ENCODE measurements at places on chromosomes 4 and X.

- no peak for DNase-seq
These were observed 54.9 kb downstream of the COL4A5 start for GRCh38 chrX:108494406-108495090.

GRCh38 chrX:131045726-131046125 lies 12.4 kb upstream of the ARHGAP36 start:
- DNase-seq = no peak

DNA sequence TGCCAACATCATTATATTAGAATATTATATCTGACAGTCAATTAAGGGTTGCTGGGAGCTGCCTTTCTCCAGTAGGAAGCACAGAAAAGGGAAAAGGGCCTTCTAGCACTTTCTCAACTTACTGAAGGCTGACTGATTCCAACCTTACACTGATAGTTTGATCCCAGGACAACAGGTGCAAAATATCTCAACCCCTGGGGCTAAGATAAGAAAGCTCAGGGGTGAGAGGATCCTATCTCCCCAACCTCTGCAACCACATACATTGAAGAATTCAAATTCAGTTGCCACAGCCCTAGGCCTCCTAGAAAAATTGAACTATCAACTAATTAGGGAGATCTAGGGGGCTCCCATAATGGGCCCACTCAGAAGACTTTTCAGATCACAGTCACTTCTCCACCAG lies 179.1 kb upstream of the GPRIN3 start:
- DNase-seq = no peak

DNA sequence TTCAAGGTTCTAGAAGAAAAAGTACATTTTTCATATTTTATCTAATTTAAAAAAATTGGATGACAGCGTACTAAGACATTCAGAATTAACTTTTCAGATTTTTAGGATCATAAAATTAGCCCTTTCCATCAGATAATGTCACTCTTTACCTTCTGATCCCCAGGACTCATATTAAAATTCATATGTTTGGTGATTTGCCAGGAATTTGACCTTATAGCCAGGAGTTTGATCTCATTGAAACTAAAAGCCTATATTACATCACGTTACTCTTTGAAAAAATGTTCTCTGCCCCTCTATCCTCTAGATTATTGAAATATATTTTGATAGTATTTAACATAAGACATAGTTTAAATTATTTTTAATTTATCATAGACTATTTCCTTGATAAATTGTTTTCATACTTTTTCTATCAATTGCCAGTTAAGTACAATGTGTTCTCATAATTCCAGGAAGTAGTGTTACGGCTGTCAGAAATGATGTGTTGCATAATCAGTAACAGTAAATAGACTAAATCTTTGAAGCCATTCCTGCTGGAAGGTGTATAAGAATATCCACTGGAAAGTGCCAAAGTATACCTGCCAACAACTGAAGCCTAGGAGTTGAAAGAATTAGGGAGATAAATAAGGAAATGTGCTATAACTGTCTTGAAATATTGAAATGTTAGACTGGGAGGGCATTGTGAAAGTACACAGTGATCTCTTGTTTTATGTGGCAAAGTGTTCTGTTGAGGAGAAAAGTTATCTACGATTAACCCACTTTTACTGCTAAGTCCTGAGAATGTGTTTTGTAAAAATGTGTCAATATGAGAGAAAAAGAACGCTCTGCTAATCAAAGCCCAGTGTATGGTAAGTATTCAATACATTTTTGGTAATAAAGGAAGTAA lies 32.9 kb upstream of the PDGFC start:
- no peak for DNase-seq

GRCh38 chr4:174423257-174423944 lies 98.9 kb downstream of the HPGD start:
- DNase-seq = no peak

DNA sequence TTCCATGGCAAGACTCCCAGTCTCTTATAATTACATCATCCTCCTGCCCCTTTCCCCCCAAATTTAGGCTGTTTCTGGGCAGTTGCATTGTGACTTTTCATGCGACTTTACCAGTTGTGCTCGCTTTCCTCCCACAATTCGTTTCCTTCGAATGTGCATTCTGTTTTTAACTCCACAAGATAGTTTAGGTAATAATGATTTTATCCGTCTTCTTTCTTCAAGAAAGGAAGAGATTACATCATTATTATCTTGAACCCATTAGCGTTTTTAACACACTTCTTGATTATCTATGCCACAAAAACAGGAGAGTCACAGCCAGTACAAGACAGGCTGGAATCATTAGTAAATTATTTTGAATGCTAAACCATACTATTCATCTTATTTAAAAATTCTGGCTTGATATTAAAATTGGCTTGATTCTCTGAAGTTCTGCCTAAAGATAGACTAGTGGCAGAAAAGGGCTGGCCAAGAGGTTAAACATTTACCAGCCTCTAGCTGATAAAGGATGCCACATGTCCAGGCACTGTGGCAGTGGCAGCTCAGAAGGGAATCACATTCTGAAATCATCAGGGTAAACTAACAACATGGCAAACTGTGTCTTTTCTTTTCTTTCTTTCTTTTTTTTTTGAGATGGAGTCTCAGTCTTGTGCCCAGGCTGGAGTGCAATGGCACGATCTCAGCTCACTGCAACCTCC lies 19.7 kb upstream of the PLA2G12A start:
- no peak for DNase-seq

- no peak for DNase-seq
These were observed 5.7 kb downstream of the TRPC5OS start for GRCh38 chrX:111881715-111882114.

- no peak for DNase-seq
These were observed 17.6 kb downstream of the TRIM61 start for GRCh38 chr4:164959896-164960295.

GRCh38 chr4:63986253-63986652 lies 423.0 kb downstream of the TECRL start:
- DNase-seq = no peak

DNA sequence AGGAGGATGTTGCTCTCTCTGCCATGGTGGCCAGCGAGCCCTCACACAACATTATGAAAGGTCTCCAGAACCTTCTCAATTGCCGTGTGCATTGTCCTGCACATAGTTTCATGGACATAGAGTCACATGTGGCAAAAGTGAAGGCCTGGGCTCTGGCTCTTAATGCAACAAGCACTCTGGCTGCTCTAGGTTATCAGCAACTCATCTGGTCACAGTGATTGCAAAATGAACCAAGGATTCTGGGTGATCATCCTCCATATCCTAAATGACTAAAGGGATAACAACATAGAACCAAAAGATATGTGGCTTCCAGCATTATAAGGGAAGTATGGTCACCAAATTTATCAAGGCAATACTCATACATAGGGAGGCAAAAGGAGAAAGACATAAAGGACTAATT lies 175.2 kb downstream of the MGST2 start:
- DNase-seq = no peak

- DNase-seq = no peak
These were observed 145.6 kb upstream of the FAT4 start for GRCh38 chr4:125169192-125169591.

GRCh38 chr4:133996431-133997121 lies 205.0 kb downstream of the PABPC4L start:
- DNase-seq = no peak

GRCh38 chr4:167826281-167826680 lies 266.1 kb upstream of the ANXA10 start:
- DNase-seq = no peak

DNA sequence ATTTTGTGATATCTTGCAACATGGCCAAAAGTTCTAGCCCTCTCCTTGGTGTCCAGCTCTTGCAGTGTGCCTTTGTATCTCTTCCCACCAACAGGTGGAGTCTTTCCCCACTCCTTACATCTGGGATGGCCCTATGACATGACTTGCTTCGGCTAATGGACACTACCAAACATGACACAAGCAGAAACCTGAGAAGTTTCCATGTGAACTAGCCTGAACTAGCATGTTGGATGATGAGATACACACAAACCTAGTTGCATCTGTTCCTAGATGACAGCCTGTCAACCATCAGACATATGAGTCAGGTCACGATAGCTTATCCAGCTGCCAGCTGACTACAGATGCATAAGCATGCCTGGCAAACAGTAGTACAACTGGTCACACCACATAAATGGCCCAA lies 207.5 kb upstream of the FTHL17 start:
- no peak for DNase-seq

DNA sequence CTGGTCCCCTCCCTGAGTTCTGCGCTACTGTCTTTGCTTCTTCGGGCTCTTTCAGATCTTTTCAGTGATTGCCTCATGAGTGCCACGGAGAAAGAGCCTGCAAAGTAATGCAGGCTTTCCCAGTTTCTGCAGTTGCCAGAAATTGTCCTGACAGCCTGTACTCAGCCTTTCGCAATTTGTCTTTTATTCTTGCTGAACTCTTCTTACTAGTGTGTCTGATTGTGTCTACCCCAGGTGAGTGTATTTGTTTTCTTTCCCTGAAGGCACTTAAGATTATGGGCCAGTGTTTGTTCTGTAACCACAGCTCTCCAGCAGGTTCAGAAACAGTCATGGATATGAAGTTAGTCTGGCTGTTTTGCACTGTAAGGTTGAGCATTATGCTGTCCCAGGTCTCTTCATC lies 47.1 kb downstream of the FAM193A start:
- DNase-seq = no peak

DNA sequence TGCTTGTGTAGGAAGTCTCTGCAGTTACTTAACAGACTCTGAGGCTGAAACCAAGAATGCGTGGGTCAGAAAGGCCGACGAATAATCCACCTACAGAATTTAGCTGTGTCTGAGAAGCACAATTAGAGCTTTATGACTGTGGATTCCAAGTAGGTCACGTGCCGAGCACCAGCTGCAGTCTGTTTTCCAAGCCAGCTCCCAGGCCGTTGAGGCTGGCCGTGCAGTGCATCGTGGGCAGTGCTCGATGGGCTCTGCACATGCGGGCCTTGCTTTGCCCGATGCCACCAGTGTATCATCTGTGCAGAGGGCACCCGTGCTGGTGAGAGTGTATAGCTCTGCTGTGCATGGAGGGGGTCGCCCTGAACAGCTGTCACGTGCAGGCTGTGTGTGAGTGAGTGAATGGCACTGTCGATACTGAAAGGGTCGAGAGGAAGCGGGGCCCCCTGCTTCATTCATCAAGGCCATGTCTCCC lies 67.5 kb upstream of the CLDN34 start:
- DNase-seq = no peak

- DNase-seq = no peak
These were observed 19.7 kb upstream of the MAGEE1 start for GRCh38 chrX:76407795-76408194.

DNA sequence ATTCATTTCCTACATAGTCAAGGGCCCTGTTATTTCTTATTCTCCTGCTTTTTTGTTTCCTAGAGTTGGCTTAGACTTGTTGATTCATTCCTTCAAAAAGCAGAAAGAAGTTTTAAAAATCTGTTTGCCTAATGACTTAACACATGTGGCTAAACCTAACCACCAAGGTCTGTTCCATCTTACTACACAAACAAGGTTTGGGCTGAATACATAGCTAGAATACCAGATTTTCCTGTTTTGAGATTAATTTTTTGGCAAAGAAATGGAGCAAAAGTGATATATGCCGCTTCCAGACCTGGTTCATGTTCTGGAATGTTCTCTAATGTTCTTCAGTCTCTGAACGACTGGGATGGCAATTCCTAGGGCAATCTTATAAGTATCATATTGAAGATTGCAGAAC lies 7.4 kb upstream of the CAMK2D start:
- no peak for DNase-seq

GRCh38 chr4:114077610-114078009 lies 98.2 kb upstream of the ARSJ start:
- no peak for DNase-seq

- no peak for DNase-seq
These were observed 3.0 kb downstream of the SLIT2 start for GRCh38 chr4:20254511-20255250.

- no peak for DNase-seq
These were observed 192.7 kb upstream of the LEF1 start for GRCh38 chr4:108361446-108361820.

GRCh38 chr4:82528868-82529267 lies 32.9 kb downstream of the TMEM150C start:
- no peak for DNase-seq

DNA sequence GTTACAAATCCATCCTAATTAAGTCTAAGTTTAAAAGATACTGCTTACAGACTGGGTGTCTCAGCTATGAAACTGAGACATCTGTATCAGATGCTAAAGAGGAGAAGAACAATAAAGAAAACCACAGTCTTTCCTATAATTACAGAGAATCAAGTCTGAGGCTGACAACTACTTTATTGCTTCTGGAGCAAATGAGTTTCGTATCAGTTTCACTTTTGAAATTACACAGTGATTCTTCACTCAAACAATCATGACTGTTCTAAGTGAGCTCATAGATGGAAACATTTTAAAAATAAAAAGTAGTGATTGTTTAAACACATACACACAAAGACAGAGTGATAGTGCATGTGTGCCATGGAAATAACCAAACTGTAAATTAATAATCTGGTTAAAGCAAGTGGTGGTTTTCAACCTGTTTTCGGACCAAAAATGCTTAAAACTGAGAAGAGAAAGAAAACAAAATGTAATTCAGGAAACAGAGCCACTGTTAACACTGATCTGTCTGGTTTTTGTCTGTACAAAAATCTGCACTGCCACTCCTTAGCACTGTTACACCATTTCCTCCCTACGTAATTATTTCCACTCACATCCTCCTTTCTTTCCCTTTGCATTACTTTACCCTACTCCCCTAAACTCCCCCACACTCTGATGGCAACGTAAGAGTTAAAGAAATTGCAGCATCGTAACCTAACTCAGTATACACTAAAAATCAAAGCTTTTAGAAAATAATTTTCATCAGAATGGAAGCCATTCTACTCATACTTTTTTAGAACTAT lies 12.5 kb downstream of the RFC1 start:
- DNase-seq = no peak

DNA sequence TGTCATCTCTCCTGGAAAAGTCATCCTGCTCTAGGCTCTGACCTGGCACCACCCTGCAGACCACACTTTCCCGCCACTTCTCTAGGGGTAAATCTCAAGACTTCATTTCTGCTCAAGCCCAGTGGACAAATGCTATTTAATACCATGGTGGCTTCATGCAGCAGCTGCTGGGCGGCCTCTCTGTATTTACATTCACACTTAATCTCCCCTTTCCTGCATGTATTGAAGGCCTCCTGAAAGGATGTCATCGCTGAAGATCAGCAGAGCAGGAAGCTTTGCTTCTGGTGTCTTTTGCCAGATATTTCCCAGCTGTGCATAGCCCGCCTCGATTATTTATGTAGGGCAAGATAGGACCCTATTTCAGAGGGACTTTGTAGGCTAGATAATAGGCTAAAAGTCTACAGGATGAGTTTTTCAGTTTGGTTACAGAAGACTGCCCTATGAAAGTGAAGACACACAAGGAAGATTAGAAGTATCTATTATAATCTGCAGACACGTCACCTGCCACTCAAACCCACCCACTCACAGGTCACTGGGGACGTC lies 17.2 kb downstream of the PROM1 start:
- no peak for DNase-seq

All from T-cell (primary cell).